NCI-H2107 (cell line): ENCODE measurements at places on chromosomes 2 and 18.

GRCh38 chr18:76589316-76589715, 94.3 kb upstream of the ZNF516 start:
- DNase-seq: no peak

GRCh38 chr18:54031243-54031642, 193.2 kb downstream of the MBD2 start:
- DNase-seq: no peak

DNA sequence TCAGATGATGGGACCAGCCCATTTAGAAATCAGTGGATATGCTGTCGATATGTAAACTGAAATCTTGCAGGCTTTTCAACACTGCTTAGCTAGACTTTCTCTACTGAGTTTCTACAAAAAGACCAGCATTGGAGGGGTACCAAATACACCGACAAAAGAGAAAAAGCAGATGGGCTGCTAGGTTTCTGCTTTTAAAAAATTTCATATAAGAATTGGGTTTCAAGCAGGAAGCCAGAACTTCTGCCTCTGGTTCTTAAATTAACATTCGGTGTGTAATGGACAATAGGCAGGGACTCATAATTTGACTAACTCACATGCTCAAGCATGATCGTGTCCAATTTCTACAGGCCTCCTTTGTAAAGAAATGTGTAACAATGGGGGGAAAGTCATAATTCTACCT, 3.1 kb downstream of the ARL4C start:
- DNase-seq: no peak

DNA sequence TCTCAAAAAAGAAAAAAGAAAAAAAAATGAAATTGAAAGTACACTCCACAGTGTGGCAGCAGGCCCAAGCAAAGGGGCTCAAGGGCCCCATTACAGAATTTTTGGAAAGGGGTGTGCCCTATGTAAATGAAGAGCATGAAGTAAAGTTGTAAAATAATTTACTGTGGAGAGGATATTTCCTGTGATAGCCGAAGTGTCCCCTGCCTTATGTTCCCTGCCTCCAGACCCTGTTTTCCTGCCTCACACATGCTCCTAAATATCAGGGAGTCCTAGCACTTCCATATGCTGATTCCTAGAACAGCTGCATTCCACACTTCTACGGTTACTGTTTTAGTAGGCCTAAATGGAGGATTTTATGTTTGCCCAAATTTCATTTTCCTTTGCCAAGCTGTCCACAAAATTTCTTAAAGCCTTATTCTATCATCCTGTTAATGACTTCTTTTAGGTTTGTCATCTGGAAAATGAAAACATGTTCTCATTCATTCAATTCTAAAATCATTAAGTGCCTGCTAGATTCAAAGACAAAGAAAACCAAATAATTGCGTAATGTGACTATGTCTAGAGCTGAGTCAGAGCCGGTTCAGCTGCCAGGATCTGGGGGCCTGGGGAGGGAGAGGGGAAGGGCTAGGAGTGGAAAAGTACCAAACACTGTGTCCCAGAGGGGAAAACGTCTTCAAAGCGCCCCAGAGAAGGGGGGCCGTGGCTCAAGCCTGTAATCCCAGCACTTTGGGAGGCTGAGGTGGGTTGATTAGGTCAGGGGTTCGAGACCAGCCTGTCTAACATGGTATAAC, 25.9 kb upstream of the IMPA2 start:
- DNase-seq: no peak

DNA sequence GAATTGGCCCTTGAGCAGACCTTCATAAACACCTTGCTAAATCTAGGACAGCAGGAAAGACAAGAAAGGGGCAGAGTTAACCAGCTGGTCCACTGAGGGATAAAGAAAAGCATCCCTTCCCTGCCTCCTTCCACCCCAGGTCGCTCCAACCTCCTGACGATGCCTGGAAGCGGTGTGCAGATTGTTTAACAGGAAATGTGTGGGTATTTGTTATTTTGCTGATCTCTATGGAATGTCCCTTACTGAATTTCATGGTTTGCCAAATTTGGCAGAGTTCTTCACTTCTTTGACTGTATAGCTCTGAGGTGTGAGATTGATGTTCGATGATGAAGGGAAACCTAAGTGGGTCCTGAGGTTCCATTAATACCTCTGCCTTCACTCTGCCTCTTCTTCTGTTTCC, 72.9 kb downstream of the MAP3K20 start:
- DNase-seq: no peak

GRCh38 chr2:24076849-24077534, 866 bp upstream of the SF3B6 start:
- no peak for DNase-seq

GRCh38 chr2:171401947-171402346, 31.8 kb downstream of the METTL8 start:
- DNase-seq: no peak

DNA sequence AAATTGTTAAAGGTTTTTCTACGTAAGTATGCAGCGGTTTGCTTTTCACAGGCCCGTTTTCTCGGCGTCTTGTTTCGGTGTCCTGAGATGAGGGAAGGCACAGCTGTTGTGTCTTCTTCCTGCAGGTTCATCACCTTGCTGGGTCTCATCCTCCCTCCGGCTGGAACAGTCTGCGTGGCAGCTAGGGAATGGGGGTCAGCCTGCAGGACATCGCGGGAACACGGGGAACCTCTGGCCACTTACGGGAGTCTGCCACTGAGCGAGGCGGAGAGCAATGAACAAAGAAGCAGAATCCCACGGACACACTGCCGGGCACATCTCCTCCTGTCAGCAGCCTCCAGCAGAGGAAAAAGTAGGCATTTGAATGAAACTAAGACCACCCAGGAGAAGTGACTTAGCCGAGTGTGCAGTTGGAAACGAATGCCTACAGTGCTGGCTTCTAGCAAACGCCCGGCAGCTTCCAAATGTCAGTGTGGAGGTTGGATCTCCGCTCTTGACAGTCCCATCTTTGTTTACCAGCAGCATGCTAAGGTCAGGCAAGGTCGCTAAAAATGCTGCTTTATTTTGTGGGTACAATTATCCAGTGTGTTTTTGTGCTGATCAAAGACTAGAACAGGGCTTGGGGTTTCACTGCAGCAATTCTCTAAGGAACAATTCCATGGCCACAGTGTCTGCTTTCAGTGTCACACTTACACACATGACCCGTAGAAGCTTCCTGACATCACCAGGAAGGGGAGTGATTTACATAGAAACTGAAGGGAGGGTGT, 109.8 kb upstream of the SEC11C start:
- no peak for DNase-seq

GRCh38 chr2:161004379-161004778, 155.8 kb upstream of the TANK start:
- DNase-seq: no peak

DNA sequence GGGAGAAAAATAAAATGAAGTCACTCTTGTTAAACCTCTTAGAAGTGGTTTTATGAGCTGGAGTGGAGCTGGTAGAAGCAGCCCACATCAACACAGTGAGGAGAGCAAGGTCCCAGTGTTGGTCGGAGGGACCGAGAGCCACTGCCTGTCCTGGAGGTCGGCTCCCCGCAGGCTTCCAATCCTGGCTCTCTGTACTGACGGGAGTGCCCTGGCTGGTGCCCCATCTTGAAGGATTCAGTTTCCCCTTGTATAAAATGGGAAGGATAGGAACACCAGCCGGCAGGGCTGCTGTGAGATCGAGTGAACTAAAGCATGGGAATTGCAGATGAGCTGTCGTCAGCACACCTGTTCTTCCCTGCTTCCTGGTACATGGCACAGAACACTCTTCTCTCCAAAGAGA, 104.3 kb upstream of the ID2 start:
- no peak for DNase-seq

GRCh38 chr18:59455728-59456276, 96.7 kb upstream of the LMAN1 start:
- DNase-seq: no peak

DNA sequence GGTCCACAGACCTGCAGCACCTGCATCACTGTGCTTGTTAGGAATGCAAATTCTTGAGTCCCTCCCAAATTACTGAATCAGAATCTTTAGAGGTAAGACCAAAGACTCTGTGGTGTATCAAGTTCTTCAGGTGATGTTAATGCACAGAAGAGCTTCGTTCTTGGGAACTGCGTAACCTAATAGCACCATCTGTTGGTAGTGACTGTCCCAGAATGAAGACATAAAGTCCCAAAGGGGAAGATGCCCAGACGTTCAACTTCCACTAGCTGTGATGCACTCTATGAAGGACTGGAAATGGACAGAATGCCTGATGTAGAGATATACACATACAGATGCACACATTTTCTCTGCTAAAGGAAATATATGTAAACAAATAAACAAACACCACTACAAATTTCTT, 576.0 kb downstream of the LRP1B start:
- no peak for DNase-seq

DNA sequence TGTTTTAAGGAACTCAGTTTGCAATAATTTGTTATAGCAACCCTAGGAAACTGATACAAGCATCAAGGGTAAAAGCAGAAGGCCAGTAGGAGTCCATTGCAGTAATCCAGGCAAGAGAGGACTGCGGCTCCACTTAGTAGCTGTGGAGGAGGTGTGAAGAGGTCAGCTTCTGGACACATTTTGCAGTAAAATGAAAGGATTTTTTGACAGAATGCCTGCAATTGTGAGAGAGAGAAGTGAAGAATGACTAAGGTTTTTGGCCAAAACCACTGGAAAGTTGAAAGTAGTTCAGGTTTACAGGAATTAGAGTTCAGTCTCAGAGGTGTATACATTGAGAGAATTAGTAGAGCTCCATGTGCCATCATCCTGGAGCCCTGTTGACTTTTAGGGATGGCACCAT, 129.5 kb downstream of the RHBDD1 start:
- DNase-seq: no peak

- no peak for DNase-seq
Observed at GRCh38 chr2:71789556-71790204, 336.3 kb downstream of the DYSF start.

- DNase-seq: no peak
Observed at GRCh38 chr2:44171018-44171417, 2.3 kb downstream of the PPM1B start.

GRCh38 chr2:197972061-197972460, 167.7 kb downstream of the PLCL1 start:
- DNase-seq: no peak

GRCh38 chr2:177604271-177605065, 211.9 kb downstream of the AGPS start:
- no peak for DNase-seq

GRCh38 chr2:61550375-61551209, 12.4 kb upstream of the XPO1 start:
- no peak for DNase-seq

- DNase-seq: no peak
Observed at GRCh38 chr2:136238286-136239078, 120.5 kb upstream of the CXCR4 start.

DNA sequence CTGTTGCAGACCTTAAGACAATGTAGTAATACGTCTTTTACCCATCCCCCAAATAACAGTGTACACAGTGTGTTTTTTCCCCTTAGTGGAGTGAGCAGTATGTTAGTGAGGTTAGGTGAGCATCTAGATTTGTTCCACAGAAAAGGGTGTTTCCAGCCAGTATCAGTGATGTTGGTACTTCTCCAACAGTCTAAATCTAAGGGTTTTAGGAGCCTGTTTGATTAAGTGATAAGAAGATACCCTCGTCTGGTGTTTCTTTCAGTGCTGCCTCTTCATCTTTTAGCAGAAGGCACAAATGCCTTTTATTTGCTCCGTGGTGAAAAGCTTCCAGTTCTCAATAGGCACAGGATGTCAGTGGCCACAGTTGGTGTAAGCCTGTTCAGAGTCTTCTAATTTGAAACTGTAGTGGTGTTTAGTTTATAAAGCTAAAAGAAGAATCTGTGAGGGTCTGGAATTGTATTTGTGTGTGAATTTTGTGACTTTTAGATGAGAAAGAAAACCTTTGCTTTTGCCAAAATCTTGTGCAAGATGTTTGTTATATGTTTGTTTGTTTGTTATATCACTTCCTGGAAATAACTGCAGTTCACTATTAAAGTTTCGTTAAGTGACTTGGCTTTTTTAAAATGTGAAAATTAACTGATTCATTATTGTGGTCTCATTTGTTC, 71.2 kb downstream of the MAP4K4 start:
- DNase-seq: no peak

GRCh38 chr18:46291149-46291548, 187.0 kb downstream of the HAUS1 start:
- no peak for DNase-seq

GRCh38 chr2:168062054-168062453, 185.3 kb downstream of the STK39 start:
- no peak for DNase-seq

GRCh38 chr2:144747571-144747970, 227.7 kb upstream of the ZEB2 start:
- DNase-seq: no peak

DNA sequence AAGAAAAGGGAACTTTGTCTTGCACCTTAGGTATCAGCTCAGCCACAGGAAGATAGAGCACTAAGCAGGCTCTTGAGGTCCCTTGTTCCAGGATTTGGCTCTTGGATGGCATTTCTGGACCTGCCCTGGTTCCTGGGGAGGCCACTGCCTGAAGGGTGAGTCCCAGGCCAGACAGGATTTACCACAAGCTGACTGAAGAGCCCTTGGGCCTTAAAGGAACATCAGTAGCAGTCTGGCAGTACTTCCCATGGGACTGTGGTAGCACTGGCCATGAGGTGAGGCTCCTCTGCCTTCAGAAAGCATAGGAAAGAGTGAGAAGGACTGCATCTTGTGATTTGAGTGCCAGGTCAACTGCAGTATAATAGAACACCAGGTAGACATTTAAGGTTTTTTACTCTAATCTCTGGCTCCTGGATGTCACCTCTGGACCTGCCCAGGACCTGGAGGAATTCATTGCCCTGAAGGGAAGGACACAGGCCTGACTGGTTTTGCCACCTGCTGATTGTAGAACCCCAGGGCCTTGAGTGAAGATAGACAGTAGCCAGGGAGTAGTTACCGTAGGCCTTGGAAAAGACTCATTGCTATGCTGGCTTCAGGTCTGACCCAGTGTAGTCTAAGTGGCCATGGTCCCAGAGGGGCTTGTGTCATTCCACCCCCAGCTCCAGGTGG, 154.4 kb upstream of the CREB1 start:
- DNase-seq: no peak

- DNase-seq: no peak
Observed at GRCh38 chr2:205511641-205512040, 170.7 kb upstream of the NRP2 start.

DNA sequence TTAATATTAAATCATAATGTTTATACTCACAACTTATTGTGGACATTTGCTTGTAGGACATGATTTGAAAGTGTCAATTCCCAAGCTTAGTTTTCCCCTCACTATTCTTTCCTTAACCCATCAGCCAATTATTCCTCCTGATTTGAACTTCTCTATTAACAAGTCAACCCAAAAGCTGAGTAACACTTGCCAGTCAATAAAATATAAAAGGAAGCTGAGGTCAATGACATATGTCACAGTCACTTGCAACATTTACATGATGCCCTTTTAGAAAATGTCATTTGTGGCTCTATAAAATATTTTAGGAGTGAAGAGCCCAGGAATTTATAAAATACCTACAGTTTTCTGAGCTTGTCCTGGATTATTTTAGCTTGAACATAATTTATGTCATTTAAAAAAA, 7.2 kb downstream of the CCDC68 start:
- DNase-seq: no peak
